ENCODE measurements at places on chromosomes 5 and 9.

- DNase-seq: no peak
Measured at GRCh38 chr5:3030511-3031165, 279.2 kb upstream of the IRX2 start.

DNA sequence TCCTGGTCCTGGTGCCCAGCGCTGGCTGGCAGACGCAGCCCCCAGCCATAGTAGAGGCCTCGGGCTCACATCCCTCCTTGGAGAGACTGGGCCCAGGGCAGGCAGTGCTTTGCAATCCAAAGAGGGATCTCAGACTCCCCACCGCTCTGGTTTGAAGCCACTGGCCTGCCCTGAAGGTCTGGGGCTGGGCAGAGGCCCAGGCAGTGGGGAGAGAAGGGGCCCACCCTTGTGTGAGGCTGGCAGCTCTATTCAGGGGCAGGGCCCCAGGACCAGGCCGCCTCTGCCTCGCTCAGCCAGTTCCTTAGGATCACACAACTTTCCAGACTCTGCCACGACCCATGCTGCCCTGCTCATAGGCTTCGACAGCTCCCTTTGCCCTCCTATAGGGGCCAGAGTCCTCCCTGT lies 10.7 kb upstream of the SEC16A start:
- no peak for DNase-seq

DNA sequence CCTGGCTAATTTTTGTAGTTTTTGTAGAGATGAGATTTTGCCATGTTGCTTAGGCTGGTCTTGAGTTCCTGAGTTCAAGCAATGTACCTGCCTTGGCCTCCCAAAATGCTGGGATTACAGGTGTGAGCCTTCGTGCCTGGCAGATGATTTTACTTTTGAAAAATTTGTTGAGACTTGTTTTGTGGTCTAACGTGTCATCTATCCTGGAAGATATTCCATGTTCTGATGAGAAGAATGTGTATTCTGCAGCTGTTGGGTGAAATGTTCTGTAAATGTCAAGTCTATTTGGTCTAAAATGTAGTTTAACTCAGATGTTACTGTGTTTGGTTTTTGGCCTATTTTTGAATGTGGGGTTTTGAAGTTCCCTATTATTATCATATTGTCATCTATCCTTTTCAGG lies 145.6 kb downstream of the XRCC4 start:
- DNase-seq: no peak

DNA sequence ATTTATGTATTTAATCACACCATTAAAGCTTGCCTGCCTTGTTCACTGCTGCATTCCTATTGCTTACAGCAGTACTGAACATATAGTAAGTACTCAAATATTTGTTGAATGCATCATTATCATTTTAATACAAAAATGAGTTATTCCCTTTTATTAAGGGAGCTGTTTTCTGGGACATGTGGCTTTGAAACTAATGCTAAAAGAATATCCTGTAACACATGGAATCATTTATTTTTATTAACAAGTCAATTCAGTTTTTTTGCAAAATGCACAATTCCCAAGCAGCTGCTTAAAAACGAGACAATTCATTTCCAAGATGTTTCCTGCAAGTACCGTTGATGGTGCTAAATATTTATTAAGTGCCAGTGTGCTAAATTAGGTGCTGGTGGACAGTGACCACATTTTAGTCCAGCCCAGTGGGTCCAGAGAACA lies 148.3 kb upstream of the NR3C1 start:
- no peak for DNase-seq

GRCh38 chr5:138472353-138472752 lies 7.1 kb downstream of the EGR1 start:
- no peak for DNase-seq

DNA sequence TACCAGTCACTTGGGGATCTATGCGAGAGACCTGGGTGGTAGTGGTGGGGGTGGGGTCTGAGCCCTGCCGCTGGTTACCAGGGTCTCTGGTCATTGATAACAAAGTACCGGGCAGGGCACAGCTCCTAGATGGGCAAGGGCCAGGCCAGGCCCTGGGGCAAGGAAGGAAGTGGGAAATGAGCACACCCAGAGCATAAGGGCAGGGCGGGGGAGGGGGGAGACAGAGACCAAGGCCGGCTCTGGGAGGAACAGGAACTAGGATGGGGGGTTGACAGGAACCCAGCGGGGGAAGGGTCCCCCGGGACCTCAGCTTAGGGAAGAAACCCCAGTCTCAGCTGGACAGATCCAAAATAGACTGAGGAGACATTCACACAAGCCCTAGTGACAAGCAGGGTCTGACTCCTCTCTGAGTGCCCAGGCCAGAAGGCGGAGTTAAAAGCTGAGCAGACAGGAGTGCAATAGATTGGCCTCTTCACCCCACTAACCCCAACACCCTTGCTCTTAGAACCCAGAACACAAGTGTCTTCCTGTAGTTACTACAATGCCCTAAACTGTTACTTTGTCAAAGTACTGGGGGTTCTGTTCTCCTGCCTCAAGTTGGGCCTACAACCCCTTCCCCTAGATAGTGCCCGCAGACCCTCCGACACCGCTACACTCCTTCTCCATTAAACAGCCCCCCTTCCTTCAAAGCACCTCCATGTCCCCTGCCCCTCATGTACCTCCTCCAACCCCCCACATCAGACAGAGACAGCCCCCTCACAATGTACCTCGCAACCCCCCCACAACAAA lies 628 bp downstream of the ATOSB start:
- no peak for DNase-seq

DNA sequence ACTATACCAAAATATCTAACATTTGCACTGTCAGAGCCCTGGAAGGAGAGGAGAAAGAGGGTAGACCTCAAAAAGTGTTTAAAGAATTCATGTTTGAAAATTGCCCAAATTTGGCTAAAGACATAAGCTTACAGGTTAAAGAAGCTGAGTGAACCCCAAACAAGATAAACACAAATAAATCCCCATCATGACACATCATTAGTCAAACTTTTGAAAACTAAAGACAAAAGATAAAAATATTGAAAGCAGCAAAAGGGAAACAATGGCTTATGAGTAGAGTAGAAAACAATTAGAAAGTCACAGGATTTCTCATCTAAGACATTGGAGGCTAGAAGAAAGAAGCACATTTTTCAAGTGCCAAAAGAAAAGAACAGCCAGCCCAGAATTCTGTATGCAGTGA lies 6.1 kb upstream of the UBLCP1 start:
- no peak for DNase-seq

GRCh38 chr9:136570916-136571315 lies 25.1 kb upstream of the NOTCH1 start:
- no peak for DNase-seq

GRCh38 chr9:22147813-22148527 lies 138.9 kb upstream of the CDKN2B start:
- no peak for DNase-seq

GRCh38 chr5:123433596-123433995 lies 10.4 kb upstream of the CEP120 start:
- DNase-seq: no peak

GRCh38 chr5:77893225-77893860 lies 117.2 kb upstream of the TBCA start:
- no peak for DNase-seq

GRCh38 chr9:6443661-6444060 lies 30.7 kb downstream of the UHRF2 start:
- DNase-seq: no peak

- no peak for DNase-seq
Measured at GRCh38 chr5:178378527-178379484, 146.2 kb upstream of the PHYKPL start.

DNA sequence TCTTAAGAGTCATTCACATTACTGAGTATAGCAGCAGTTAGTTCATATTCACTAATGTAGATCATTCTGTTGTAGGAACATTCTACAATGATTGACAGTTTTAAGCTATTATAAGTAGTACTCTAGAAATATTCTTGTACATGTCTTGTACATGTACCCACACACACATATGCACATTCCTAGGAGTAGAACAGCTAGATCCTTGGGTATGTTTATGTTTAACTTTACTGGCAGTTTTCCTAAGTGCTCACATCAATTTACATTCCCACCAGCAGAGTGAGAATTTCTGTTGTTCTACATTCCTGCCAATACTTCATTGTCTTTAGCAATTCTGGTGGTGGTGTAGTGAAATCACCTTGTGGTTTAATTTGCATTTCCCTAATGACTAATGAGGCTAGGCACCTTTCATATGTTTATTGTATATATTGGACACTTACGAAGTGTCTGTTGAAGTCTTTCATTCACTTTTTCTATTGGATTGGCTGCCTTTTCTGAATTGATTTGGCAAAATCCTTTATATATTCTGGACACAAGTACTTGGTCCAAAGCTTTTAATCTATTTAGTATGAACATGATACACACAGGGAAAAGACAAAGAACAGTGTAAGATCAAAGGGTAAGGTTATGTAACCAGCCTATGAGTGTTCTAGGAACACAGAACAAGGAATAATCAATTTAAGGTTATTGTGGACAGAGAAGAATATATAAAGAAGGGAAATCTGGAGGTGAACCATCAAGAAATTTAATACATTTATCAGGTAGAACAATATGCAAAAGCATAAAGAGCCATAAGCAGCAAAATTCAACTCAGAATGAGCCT lies 95.6 kb downstream of the MLLT3 start:
- DNase-seq: no peak

DNA sequence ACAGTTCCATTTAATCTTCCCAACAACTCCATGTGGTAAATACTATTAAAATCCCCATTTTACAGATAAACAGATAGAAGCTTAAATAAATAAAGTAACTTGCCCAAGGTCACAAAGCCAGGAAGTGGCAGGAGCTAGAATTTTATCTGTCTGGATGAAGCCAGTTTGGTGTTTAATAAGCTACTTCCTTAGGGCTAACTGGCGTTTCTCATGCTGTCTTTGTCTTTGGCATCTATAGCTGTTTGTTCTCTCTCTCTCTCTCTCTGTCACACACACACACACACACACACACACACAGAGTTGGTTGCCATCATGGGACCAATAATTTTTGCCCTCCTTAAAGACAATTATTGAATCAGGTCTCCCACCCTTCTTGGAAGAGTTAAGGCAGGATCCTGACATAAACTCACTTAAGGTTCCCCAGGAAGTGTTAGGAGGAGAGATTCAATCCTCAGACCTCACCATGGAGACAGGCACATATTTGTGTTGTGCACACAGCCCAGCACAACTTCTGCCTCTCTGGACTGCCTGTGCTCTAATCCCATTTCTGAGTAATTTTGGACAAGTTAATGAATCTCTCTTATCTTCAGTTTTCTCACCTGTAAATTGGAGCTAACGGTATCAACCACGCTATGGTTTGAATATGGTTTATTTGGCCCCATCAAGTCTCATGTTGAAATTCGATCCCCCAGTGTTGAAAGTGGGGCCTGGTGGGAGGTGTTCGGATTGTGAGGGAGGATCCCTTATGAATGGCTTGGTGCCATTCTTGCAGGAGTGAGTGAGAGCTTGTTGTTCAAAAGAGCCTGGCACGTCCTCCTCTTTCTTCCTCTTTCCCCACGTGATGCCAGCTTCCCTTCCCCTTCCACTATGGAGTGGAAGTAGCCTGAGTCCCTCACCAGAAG lies 8.3 kb upstream of the ADRA1B start:
- DNase-seq: no peak

All from stimulated activated CD8-positive, alpha-beta memory T cell treated with anti-CD3 and anti-CD28 coated beads, Interleukin-2, amount 100 ng/mL, for 1 hour (primary cell).